Calu3 (cell line): ENCODE measurements at places on chromosomes 2 and 18.

- no peak for DNase-seq
Observed at GRCh38 chr2:1640301-1641135, 103.8 kb downstream of the PXDN start.

DNA sequence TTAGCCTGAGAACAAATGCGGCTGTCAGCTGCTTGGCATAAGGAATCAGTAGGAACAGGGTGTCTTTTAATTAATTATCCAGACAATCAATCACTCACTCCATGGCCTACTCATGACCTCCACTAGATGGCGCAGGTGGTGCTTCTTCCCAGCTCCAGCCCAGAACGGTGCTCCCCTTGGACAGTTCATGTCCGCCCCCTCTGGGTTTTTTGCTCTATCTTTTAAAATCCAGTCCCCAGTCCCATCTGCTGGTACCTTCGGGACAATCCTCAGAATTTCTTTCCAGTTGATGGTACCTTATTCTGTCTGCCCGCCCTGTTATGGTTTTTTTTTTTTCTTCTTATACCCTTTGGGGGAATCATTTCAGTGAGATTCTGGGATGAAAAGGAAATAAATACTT, 99.8 kb downstream of the CACNB4 start:
- peak; percentile 71 for DNase-seq

DNA sequence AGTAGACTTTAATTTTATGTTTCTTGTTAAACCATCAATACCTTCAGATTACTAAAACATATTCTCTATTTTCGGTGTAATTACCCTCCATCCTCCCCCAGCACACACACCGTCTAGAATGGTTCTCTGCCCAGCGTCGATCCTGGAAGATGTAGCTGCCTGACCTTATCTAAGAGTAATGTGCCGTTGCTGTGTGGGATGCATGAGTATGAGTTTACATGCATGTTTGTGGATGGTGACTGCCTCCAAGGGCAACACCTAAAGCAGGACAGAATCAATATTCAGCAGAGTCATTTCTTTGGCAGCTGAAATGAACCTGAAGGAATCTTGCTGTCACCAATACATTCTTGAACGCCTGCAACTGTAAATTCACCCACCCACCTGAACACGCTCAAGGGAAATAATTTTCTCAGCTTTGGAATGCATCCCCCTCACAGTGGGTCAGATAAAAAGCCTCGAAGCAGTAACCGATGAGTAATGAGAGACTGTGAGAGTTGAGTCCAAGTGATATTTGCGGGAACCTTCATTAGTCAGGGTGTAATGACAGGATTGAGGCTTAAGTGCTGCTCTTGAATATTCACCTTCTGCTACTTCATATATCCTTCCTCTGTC, 155.8 kb upstream of the RND3 start:
- no peak for DNase-seq

DNA sequence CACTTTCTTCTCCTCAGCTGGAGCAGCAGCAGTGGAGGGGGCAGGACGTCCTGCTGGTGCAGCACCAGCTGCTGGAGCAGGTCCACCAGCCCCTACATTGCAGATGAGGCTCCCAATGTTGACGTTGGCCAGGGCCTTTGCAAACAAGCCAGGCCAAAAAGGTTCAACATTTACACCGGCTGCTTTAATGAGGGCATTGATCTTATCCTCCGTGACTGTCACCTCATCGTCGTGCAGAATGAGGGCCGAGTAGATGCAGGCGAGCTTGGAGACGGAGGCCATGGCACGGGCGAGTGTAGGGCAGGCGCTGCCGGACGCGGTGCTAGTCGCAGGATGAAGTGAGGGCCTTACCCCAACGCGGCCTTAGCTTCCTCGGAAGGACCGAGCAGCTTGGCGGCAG, 12.5 kb downstream of the HOXD1 start:
- DNase-seq = no peak

DNA sequence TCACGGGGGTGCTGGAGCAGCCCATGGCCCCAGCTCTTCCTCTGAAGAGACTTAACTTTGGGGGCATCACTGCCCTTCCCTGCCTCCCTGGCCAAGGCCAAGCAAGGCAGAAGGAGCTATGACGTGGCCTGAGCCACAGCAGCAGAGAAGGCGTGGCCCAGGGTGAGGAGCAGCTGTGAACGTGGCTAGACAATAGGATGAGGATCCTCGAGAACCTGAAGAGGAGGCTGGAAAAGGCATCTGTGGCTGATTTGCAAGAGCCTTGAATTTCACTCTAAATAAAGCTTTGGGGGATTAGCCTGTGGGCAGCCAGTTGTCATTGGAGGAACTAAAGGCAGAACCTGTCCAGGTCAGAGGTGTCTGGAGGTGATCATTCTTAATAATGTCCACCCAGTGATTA, 652.9 kb upstream of the ID2 start:
- no peak for DNase-seq

DNA sequence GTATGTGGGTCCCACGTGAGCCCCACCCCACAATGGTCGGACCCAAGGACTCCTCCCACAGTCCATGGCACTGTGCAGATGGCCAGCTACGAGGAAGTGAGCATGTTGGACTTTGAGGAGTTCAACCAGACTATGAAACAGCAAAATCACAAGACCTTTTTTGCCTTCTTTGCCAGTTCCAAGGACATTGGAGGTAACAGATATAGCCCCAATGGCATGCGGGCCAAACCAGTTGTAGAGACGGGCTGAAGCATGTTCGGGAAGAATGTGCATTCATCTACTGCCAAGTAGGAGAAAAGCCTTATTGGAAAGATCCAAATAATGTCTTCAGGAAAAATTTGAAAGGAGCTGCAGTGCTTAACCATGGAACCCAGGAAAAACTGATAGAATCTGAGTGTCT, 12.6 kb downstream of the DNER start:
- no peak for DNase-seq

DNA sequence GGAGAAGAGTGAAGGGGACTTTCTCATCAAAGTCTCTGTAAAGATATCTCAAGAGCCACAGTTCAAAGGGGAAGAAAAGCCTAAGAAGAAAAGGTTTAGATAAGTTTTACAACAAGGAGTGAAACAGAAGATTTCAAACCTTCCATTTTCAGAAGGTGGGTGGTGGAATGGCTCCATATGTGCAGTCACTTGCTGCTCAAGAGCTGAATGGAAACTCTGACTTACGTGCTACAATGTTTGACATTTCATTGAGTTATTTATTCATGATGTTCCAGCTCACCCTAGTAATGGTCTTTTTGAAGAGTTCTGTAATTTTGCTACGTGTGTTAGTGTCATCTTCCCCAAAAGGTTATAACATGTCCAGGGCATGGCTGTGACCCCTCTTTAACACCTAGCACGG, 21.7 kb downstream of the LCT start:
- DNase-seq = no peak

- no peak for DNase-seq
Observed at GRCh38 chr18:21741312-21741561, 645 bp downstream of the MIB1 start.

- DNase-seq = no peak
Observed at GRCh38 chr2:109170645-109171044, 41.6 kb downstream of the SH3RF3 start.

GRCh38 chr2:238777369-238778067, 70.4 kb upstream of the TWIST2 start:
- DNase-seq = no peak

DNA sequence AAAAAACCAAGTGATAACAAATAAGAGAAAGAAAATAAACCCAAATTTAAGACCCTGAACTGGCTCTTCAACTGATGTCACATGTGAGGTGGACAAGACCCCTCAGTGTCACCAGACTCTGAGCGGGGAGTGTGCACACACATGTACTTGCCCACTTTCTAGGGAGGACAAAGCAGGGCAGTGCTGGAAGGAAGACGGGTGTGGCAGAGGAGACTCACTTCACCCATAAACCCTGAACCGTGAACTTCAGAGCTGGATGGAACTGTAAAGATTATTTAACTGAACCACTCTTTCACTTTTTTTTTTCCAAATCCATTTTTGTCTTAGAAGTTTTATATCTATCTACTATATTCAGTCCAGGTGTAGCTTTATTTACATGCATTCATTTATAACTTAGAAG, 12.3 kb downstream of the PLA2R1 start:
- no peak for DNase-seq

DNA sequence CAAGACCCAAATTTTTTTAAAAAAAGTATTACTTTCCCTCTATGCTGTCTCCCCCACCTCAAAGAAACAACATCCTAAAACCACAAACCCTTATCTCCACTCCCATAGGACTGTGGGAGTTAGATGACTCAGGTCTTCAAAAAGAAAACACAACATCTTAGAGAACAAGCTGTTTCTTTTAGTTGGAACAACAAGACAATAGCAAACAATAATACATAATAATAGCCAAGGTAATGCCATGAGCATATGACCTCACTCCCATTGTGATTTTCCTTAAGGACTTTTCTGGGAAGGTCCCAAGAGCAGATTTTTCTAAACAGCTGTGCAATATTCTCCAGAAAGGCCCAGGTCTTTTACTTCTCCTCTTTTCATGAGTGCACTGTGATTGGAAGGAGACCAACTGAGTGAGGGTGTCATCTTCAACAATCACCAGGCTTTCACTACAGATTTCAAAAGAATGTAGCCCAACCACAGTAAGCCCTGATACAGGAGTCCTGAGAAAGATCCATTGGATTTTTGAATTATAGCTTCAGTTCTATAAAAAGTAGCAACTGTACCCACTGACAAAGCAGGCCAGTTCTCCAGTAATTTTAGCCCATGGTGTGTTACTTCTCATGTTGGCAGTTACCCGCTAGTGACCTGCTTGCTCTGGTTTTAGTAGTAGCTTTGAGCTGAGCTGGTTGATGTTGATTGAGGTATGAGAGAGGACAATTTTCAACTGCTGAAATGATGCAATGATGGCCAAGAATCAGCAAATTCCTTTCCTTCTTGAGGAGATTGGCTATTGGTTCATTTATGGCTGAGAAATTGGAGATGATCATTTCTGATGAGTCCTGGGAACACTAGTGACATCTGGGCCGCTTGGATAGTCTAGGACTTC, 144.5 kb upstream of the TCF4 start:
- DNase-seq = no peak

GRCh38 chr2:97678298-97678697, 8.8 kb downstream of the C2orf92 start:
- no peak for DNase-seq

DNA sequence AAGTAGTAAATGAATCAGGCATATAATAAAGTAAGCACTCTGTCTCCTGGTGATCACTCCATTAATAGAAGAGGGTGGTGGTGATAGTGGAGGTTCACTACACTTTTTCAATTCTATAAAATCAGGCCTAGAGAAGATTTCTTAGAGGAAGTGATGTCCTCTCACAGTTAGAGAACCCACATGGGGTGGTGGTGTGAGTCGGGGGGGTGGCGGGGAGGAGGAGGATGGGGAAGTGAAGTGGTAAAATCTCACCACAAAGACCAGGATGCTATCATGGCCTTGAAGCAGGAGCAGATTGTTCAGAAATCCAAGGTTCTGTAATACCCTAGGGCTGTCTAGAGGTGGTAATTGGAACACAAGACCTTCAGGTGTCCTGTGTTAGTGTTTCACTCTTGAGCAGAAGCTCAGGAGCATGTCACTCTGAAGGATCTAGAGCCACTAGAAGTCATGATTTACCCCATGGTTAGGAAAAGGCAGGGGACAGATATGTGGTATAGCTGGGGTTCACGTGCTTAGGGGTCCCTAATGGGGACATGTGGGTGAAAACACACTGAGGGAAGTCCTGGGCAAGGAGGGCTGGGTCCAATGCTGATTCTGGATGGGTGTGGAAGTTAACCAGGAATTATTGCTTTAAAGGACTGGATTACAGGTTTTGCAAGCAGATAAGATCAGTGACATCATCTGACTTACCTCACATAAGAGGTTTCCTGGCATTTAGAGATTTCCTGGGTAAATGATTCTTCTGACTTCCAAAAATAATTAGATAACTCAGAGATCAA, 31.0 kb downstream of the RNF125 start:
- no peak for DNase-seq

DNA sequence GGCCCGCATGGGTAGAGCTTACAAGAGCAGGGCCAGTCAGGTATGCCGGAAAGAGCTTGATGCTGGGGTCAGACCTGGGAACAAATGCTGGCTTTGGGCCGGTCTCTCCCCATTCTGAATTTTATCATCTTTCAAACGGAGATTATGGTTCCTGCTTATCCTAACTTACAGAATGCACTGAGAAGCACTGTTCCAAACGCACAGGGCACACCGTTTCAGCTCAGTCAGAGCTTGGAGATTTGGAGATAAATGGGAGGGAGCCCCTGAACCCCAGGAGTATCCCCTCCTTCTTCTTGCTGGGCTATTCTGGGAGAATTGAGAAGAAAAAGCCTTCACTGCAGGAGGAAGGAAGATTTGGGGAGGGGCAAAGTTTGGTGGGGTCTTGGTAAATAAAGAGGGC, 169.4 kb downstream of the DDX1 start:
- DNase-seq = no peak

- no peak for DNase-seq
Observed at GRCh38 chr2:165623161-165623560, 153.7 kb downstream of the CSRNP3 start.

DNA sequence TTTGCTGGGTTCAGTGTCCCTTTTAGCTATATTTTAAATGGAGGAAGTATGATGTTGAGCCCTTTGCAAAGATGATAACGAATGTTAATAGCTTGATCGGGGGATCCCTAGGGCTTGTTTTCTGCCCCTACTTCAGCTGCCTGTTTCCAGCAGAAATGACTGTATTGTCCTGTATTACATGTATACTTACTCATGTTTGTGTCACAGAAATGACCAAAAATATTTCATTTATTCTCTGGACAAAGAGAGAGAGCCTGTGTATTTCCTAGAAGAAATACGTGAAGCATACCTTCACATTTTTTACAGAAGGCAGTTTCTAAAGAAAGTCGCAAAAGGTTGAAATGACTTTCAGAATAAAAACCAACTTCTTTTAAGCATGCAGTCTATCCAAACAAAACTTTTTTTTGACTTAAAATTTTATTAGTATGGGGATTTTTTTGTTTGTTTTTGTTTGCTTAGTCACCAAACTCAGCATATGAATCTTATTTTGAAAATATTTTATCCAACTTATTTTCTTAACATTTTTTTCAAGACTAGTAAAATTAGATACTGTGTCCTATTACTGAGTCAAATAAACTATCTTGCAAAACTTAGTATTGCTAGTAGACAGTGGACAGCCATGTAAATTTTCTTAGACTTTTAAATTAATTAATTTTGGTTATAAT, 68.9 kb downstream of the PTRHD1 start:
- DNase-seq = no peak

GRCh38 chr2:146677280-146677679, 1167.5 kb upstream of the ACVR2A start:
- DNase-seq = peak; percentile 6

DNA sequence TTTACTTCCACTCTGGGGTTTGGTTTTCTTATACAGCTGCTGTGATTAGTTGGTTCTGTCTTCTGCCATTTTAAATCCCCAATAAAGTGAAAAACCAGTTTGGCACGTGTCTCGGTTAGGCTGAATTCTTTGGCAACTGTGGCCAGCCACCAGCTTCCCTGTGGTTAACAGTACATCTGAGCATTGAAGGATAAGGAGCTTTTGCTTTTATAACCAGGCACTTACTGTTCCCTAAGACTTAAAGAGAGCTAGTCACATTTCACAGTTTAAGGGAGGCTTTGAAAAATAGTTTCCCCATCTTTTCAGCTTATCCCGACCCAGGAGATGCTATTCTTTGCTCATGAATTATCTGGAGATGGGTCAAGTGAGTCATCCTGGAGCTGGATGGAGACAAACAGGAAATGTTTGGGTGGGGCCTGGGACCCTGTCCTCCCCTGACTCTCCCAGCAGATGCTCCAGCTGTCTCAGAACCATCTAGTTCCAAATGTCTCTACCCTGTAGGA, 57.3 kb upstream of the EML6 start:
- DNase-seq = no peak

GRCh38 chr2:105399207-105399861, 483 bp upstream of the FHL2 start:
- no peak for DNase-seq
